ENCODE measurements at places on chromosomes 12 and 14.

DNA sequence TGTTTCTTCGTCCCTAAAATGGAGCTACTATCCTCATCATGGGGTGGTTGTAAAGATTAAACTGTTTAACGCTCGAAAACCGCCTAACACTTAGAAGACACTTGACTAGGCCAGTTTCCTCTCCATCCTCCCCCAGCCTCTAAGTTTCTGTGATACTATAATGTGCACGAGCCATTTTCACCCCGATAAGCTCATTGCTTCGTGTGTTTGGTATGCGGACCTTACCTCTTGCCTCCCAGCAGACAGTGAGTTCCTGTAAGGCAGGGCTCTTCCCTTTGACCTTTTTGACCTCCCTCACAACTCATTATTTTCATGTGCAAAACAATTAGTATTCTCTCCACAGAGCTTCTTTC, 499 bp upstream of the GXYLT1 start:
- peak; percentile 71 for DNase-seq

DNA sequence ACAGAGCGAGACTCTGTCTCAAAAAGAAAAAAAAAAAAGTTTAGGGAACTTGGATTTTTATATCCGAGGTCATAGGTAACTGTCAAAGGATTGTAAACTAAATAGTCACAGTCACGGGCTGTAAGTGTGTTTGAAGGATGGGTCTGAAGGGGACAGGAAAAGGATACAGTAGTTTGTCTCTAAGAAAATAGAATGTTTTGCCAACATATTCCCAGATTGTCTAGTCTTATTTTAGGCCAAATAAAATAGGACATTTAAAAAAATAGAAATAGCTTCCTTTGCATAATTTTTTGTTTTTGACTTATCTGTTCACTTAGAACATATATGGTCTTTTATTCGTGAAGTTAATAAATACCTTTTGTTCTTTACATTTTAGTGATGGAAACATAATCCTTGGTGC, 24.2 kb upstream of the REP15 start:
- DNase-seq: no peak

GRCh38 chr14:21192447-21192822, 36.6 kb upstream of the OR5AU1 start:
- no peak for DNase-seq

- DNase-seq: peak; percentile 9
Measured at GRCh38 chr12:81992461-81992860, 233.3 kb upstream of the PPFIA2 start.

DNA sequence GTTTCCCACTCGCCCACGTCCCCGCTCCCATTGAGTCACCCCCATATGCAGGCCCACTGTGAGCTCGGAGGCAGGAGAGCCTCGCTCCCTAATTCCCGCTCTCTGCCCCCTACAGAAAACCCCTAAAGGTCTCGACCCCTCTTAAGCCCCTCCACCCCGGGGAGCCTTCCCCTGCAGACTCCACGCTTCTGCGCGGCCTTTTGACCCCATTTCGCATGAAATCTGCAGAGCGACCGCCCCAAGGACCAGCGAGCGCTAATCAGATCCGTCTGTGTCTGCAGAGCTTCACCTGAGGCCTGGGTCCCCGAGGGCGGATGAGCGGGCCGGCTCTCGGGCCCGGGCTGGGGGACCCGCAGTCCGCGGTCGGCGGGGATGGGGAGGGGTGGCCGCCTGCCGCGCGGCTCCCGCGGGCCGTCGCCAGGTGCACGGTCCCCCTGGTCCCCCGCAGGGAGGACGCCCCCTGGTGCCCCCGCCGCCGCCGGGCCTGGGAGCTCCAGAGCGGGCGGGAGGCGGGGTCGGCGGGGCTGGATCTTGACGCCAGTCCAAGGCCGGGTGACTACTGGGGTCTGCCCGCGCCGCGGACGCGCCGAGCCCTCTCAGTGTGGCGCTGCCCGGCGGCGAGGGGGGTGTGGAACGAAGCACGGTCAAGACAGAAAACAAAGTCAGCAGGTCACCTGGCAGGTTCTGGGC, 10.1 kb downstream of the BMP4 start:
- no peak for DNase-seq

- no peak for DNase-seq
Measured at GRCh38 chr14:89588840-89589296, 171.8 kb upstream of the FOXN3 start.

DNA sequence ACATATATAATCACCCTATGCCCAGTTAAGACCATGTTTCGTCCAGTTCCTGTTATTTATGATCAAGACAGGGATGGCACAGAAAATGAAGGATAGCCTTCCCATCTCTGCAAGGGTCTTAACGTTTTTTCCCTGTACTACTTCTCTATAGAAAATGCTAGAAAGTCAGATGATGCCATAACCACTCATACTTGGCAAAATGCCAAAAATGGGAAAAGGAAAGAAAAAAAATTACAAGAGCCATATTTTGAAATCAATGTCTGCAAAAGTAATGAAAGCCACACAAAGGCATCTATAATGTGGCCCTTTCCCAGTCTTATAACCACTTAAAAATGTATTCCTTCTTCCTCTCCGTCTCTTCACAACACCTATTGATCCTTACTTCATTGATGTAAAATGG, 1.8 kb upstream of the MYL6B start:
- DNase-seq: no peak

DNA sequence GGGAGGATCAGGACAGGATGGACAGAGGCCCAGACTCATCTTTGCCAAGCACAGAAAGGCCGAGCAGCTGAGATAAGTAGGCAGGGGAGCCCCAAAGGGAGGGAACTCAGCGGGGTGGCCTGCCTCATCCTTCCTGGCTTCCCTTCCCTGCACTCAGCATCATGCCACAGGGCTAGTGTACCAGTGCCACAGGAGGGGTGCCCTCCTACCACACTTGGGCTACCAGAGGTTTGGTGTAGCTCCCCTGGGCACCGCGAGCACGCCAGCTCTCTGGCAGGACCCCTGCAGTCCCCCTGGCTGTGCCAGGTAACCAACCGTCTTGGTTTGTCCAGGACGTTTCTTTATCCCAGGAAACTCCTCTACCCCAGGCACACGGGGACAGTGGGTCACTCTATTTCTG, 123.5 kb downstream of the ESRRB start:
- DNase-seq: no peak

DNA sequence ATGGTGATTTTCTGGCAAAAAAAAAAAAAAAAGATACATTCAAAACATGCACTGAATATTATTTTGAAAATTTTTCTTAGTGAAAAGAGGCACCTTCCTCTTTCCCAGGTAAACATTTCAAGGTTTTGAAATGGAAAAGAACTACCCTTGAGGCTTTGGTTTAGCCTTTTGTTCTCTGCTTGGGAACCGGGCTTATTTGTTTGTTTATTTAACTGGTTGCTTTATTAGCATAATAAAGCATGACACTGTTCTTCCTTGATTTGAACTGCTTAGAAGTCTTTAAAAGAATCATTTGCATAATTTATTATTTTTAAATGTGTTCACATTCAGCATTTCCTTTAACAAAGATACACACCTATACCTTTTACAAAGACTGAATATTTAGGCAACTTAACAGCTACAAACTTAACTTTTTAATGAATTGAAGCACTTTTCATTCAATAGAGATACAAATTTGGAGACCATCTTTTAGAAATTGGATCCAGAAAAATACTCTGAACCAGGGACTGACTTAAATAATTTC, 174.5 kb downstream of the FBXL14 start:
- no peak for DNase-seq

GRCh38 chr14:57295239-57295638, 26.5 kb downstream of the AP5M1 start:
- no peak for DNase-seq

DNA sequence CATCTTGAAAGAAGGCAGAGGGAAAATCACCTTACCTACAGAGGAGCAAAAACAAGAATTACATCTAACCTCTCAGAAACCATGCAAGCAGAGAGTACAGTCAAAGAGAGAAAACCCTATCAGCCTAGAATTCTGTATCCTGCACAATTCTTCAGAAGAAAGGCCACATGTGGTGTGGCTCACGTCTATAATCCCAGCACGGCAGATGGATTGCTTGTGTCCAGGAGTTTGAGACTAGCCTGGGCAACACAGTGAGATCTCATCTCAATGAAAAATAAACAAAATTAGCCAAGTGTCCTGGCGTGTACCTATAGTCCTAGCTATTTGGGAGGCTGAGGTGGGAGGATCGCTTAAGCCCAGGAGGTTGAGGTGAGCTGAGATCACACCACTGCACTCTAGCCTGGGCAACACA, 48.2 kb downstream of the ATF7 start:
- DNase-seq: no peak

DNA sequence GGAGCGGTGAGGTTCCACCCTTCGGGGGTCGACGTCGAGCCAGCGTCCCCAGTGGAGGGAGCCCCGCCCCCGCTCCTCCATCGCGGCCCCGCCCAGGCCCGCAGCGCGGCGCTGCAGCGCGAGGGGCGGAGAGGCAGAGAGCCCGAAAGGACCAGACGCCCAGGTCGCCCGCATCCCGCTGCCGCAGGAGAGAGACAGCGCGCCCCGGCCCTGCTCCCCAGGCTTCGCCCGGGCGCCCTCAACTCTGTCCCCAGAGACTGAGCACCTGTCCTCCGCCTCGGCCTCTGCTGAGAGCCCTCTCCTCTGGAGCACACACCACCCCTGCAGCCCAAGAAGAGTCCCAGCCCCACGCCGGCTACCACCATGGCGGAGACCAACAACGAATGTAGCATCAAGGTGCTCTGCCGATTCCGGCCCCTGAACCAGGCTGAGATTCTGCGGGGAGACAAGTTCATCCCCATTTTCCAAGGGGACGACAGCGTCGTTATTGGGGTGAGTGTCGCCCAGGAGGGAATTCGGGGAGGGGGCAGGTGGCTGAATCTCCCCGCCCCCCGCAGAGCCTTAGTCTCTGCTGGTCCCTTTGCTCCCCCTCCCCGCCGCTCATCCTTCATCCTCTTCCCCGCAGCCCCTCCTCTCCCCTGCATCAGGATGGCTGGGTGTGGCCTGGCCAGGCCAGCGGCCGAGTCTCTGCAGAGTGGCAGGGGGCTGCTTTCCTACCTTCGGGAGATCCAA, at the start of gene KIF5A:
TSS of gene KIF5A (plus strand) at position 136 of the 732 bp plus-strand sequence. CDS start at position 364, 228 bp downstream.
- peak; percentile 46 for DNase-seq

- no peak for DNase-seq
Measured at GRCh38 chr12:51524386-51524901, 66.6 kb upstream of the SCN8A start.

GRCh38 chr12:66499000-66499399, 179.9 kb downstream of the GRIP1 start:
- DNase-seq: no peak

DNA sequence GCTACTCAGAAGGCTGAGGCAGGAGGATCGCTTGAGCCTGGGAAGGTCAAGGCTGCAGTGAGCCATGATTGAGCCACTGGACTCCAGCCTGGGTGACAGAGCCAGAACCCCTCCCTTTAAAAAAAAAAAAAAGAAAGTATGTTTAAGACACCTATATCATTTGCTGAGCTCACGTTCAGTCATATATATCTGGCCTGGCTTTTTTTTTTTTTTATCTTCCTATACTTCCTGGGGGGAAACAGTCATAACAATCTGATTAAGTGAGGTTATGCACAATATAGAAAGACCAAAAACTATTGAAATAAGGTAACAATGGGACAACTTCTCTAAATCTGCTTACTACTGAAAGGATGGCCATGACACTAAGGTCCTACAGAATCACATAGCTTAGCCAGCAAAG, 9.4 kb upstream of the ARID2 start:
- DNase-seq: no peak

GRCh38 chr14:60963761-60964160, 17.1 kb downstream of the TRMT5 start:
- DNase-seq: no peak

GRCh38 chr12:45381351-45381750, 165.5 kb downstream of the ANO6 start:
- no peak for DNase-seq

- peak; percentile 75 for DNase-seq
Measured at GRCh38 chr14:21024585-21025370, at the start of gene NDRG2. NDRG2 (minus strand) TSS chr14:21025061; CDS start chr14:21023315, 1,746 bp downstream.

DNA sequence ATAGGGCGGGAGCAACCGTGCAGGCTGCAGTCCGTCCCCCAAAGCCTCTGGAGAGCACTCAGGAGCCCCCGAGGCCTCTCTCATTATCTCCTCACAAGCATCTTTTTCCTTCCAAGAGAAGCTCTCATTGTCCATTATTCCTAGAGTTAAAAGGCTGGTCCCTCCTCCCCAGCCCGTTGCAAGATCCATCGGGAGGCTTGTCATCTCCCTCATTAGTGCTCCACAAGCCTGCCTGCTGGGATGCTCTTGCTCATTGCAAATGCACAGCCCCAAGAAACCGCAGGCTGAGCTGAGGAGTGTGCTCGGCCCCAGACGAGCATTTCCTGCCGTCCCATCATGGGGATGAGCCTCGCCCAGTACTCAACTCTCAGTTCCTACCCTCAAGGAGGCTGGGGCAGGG, 23.3 kb downstream of the NUAK1 start:
- DNase-seq: peak; percentile 45

GRCh38 chr12:484096-484495, 24.4 kb downstream of the B4GALNT3 start:
- no peak for DNase-seq

- DNase-seq: no peak
Measured at GRCh38 chr12:63917864-63918799, 73.6 kb downstream of the SRGAP1 start.

- DNase-seq: no peak
Measured at GRCh38 chr14:54353694-54354093, 43.1 kb upstream of the CDKN3 start.

DNA sequence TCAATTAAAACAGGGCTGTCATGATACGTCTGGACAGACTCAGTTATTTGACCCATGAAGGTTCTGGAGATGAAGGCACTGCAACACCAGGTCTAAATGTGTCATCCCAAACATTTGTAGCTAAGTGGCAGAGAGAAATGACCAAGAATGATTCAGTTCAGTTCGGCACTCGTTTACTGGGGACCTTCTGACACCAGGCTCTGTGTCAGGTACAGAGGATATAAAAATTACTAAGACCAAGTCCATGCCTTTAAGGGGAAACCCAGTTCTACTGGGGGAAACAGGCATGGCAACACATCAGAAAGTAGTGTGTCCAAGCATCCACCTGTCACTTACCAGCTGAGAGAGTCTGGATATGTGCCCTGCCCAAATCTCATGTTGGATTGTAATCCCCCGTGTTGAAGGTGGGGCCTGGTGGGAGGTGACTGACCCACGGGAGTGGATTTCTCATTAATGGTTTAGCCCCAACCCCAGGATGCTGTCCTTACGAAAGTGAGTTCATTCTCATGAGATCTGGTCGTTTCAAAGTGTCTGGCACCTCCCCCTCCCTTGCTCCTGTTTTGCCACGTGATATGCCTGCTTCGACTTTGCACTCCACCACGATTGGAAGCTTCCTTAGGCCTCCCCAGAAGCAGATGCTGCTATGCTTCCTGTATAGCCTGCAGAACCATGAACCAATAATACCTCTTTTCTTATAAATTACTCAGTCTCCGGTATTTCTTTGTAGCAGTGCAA, 41.9 kb upstream of the BCL2L14 start:
- no peak for DNase-seq

DNA sequence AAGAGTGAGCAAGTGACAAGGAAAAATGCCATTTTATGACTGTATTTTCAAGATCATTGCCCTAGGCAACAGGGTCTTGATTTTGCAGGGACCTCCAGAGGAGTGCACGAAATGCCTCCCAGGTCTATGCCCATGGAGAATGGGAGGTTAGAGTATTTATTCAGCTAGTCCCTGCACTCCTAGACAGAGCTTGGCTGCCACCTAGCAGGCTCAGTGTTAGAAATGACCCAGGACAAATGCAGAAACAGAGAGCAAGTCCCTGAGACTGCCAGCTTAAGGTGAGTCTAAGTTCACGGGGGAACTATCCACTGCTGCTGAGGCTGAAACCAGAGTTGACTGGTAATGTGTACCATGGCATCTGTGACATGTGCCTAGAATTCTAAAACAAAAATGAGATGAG, 506.4 kb downstream of the MED13L start:
- no peak for DNase-seq

GRCh38 chr14:88933191-88933590, 108.7 kb downstream of the TTC8 start:
- no peak for DNase-seq
